ENCODE measurements at places on chromosomes 6 and 20.

DNA sequence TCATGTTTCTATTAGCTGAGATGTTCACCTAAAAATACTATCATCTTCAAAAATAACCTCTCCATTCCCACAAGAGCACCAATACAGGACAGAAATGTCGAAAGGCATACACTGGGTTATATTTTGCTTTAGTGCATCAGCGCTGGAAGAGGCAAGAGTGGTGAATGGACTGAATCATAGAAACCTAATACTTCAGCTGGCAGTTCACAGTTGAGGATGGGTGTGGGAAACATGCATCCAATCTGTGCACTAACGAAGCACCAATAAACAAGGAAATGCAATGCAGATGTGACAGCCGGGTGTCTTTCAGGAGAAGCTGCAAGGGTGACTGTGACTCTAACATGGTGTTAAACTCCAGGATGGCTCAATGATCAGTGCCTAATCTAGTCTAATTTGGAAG, 365.8 kb downstream of the ESR1 start:
- no peak for DNase-seq

DNA sequence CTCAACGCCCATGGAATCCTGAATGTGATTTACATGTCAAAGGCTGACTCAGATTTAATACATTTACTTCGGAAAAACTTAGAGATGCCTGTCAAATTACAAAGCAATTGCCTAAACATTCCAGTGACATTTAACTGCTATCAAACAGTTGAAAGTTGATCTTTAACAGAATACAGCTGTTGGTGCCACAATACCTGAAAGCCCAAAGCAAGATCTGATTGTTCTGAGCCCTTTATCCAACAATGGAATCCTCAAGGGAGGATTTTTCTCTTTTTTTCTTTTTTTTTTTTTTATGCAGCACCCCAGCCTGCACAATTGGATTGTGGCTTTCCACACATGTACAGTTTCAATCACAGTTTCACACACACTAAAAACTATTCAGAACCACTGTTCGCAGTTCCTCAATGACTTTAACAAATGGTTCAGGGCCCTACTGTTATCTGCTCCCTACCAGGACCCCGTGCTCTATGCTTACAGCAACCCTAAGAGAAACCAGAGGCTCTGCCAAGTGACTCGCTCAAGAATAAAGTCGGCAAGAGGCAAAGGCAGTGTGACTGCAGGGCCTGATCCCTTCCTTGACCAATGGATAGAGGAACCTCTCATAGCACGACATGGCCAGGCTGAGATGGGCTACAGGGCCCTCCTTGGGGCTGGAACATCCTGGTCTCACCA, 33.3 kb downstream of the EPB41L2 start:
- no peak for DNase-seq

DNA sequence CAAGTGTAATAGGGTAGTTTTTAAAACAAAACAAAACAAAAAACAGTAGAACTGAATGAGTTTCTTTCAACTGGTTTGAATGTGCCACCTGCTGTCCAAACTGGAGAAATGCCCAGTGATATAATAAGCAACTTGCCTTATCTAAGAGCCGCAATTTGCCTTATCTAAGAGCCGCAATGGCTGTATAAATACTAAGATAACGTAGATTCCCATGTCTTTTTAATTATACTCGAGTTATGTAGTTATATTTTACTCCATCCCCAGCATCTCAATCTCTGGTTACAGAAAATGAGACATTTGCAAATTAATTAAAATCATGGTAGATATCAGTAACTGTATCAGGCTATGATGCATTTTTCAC, 67.2 kb downstream of the RPP40 start:
- peak; percentile 56 for DNase-seq

- DNase-seq = no peak
Observed at GRCh38 chr6:52013035-52013434, 74.4 kb downstream of the PKHD1 start.

Measured in MV-4-11 (cell line).